ENCODE measurements at places on chromosomes 7 and 10. TPM values are rescaled to one million over a fixed set of nuclear protein-coding genes. Genes with fewer than 3 reads are reported as not detected.

GRCh38 chr10:44974628-44975430, 3.8 kb downstream of the DEPP1 start:
- no peaks in the 10 kb centered on the region for H3K27me3 ChIP-seq
- H3K36me3 ChIP-seq, result no peaks in the 10 kb centered on the region
- H3K4me1 ChIP-seq, result peaks cover 35% of the 10 kb centered on the region
- peak; percentile 80 for DNase-seq

Gene RNF32
- not detected for total RNA-seq

- peaks cover 13% of the 10 kb centered on the region for H3K36me3 ChIP-seq
- DNase-seq, result no peak
- H3K4me1 ChIP-seq, result peaks cover 37% of the 10 kb centered on the region
- H3K4me3 ChIP-seq, result no peak overlapping the region
- H3K27ac ChIP-seq, result peak overlapping the region; percentile 61
- no peaks in the 10 kb centered on the region for H3K27me3 ChIP-seq
These were observed 334.9 kb downstream of the ELMO1 start for GRCh38 chr7:37113661-37114355.

- no peaks in the 10 kb centered on the region for H3K27me3 ChIP-seq
- no peaks in the 10 kb centered on the region for H3K36me3 ChIP-seq
- peaks cover 24% of the 10 kb centered on the region for H3K4me1 ChIP-seq
- no peak overlapping the region for H3K4me3 ChIP-seq
These were observed 92.6 kb downstream of the CREM start for GRCh38 chr10:35219292-35219691.

DNA sequence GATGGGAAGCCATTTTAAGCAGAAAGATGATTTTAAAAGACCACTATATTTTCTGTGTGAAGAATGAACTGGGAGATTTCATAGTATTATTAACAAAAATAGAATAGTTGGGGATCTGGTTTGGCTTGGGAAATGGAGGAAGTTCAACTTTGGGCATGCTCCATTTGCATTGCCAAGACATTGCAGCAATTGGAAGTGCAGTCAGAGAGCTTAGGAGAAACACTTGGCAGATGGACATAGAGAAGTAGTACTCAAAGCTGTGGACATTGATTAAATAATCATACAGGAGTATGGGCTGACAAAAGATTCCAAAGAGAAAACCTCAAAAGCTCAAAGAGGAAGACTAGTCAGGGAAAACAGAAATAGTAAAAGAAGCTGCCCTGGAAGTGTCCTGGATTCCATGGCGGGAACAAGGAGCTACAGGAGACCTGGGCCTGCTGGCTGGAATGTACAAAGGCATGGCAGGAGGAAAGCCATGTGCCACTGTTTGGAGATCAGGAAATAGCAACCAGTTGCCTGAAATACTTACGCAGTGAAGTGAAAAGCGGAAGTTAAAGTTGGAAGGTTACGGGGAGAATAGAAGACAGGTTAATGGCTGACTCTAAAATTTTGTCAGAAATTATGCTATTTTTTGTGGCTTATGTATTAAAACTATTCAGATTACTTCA, 93.6 kb upstream of the MXI1 start:
- H3K27me3 ChIP-seq, result no peaks in the 10 kb centered on the region
- peaks cover 14% of the 10 kb centered on the region for H3K36me3 ChIP-seq
- DNase-seq, result no peak
- H3K27ac ChIP-seq, result peak overlapping the region; percentile 50

GRCh38 chr7:47672977-47673381, 91.1 kb upstream of the TNS3 start:
- no peaks in the 10 kb centered on the region for H3K36me3 ChIP-seq
- DNase-seq, result no peak
- no peak overlapping the region for H3K4me3 ChIP-seq
- no peaks in the 10 kb centered on the region for H3K27me3 ChIP-seq
- no peaks in the 10 kb centered on the region for H3K4me1 ChIP-seq
- H3K27ac ChIP-seq, result no peak overlapping the region

DNA sequence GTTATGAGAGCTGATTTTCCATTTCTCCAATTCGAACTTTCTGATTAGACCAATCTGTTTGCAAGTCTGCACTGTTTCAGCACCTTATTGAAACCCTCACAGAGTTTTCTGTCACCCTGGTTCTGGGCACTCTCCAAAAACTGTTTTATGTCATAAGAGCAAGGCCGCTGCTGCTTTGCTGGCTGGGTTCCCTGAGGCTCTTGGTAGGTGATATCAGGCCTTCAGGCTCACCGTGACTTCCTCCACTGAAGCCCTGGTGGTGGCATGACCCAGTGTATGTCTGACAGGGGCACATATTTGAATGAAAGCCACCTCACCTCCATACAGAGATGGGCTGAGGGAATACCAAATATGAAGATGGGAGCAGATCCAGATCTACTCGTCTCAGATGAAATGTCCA, 8.3 kb downstream of the RABGEF1 start:
- no peak overlapping the region for H3K27ac ChIP-seq
- H3K36me3 ChIP-seq, result no peaks in the 10 kb centered on the region
- peaks cover 25% of the 10 kb centered on the region for H3K4me1 ChIP-seq
- no peak for DNase-seq
- no peaks in the 10 kb centered on the region for H3K27me3 ChIP-seq

GRCh38 chr10:132336064-132336746, 4.2 kb downstream of the LRRC27 start:
- H3K4me1 ChIP-seq, result peaks cover 47% of the 10 kb centered on the region
- H3K4me3 ChIP-seq, result peak overlapping the region; percentile 92
- no peaks in the 10 kb centered on the region for H3K27me3 ChIP-seq
- H3K27ac ChIP-seq, result peak overlapping the region; percentile 94

- DNase-seq, result no peak
- no peak overlapping the region for H3K27ac ChIP-seq
- H3K4me3 ChIP-seq, result no peak overlapping the region
These were observed 277.6 kb upstream of the PHF14 start for GRCh38 chr7:10696064-10696463.

GRCh38 chr7:94145602-94146001, 141.4 kb upstream of the BET1 start:
- no peak overlapping the region for H3K27ac ChIP-seq
- no peak for DNase-seq
- no peak overlapping the region for H3K4me3 ChIP-seq
- peaks cover 30% of the 10 kb centered on the region for H3K27me3 ChIP-seq
- no peaks in the 10 kb centered on the region for H3K4me1 ChIP-seq

Gene LEP
- total RNA-seq, result not detected
